Putamen (tissue), 1 donor: ENCODE measurements at places on chromosomes 6 and 20.

GRCh38 chr20:4815628-4816027 lies 93.9 kb downstream of the PRND start:
- no peak for DNase-seq

DNA sequence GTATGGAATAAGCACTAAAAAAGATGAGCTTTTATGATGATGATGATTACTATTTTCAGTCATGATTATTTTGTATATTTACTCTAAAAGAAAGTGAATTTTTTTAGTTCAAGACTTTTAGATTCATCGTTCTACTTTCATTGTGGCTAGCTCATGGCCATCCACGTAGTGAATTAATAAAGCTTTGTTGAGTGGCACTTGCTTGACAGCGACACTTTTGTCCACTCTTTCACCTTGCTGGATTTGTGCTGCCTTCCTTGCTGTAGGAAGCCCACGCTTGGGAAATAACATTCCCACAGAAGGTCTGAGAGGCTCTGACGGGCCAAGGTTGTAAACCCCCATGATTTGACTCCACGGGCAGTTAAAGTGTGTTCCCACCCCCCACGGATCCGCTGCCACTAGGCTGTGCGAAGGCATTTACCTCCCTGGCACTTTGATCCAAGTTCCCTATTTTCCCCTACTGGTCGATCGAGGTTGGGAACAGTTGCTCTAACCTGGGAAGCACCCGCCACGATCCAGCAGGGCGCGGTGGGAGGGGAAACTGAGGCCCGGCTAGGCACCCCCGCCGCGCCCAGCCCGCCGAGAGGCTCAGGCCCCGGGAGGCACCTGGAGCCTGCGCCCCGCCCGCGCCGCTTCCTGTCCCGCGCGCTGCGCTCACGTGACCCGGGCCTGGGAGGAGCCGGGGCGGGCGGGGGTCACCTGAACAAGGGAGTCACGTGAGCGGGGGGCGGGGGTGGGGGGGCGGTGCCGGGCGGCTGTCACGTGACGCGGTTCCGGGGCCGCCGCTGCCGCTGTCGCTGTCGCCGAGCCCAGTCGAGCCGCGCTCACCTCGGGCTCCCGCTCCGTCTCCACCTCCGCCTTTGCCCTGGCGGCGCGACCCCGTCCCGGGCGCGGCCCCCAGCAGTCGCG lies at the start of gene IGF2R:
IGF2R (plus strand) TSS at position 788 of the 909 bp plus-strand sequence. CDS start 165 bp downstream, outside the sequence.
- peak; percentile 86 for DNase-seq

GRCh38 chr6:70210462-70210861 lies 92.4 kb downstream of the COL9A1 start:
- DNase-seq = no peak

GRCh38 chr20:50189681-50190250 lies 864 bp upstream of the CEBPB start:
- DNase-seq = no peak
